ENCODE measurements at places on chromosomes 3 and 15.

DNA sequence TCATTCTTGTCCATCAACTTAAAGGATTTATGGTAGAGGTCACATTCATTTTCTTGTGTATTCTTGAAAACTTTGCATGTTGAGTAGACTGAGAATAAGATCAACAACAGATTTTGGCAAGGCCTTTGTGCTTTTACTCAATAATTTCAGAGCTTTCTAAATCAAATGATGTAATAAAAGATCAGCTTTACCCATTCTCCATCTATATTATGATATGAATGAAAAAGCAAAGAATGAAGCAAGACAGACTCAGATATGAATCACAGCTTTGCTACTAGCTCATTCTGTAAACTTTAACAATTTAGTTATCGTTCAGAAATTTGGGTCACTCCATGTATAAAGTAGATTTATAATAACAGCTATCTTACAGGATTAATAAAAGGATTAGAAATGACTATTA lies 275.8 kb upstream of the ARL6 start:
- no peak for DNase-seq

GRCh38 chr15:46848704-46849103 lies 868.6 kb upstream of the SEMA6D start:
- no peak for DNase-seq

DNA sequence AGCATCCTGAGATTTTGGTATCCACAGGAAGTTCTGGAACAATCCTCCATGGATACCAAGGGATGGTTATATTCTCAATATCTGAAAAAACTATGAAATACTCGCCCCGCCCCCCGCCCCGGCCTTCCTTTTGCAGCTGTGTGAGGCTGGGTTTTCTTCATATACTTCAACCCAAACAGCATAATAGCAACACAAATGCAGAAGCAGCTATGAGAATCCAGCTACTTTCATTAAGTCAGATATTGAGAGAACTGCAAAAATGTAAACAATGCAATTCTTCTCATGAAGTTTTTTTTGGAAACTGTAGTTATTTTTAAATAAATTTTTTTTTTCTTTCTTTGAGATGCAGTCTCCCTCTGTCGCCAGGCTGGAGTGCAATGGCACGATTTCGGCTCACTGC lies 10.9 kb upstream of the IDH2 start:
- no peak for DNase-seq

DNA sequence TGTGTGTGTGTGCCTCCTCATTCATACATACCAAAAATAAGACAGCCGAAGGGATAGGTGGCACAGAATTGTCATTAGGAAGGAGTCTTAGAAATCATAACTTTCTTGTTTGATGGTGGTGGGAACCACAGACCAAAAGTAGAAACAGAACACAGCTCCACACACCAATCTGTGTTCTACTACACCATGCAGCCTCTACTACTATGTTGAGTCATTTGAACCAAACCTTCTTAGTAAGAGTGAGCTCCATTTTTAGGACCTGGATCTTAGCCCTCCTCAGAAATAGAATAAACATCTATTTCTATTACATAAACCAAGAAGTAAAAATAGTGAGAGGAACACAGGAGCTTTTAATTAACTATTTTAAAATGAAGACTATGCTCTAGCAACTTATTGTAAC lies 27.9 kb upstream of the PLCH1 start:
- no peak for DNase-seq

GRCh38 chr3:109257269-109257668 lies 59.0 kb downstream of the DPPA2 start:
- no peak for DNase-seq

DNA sequence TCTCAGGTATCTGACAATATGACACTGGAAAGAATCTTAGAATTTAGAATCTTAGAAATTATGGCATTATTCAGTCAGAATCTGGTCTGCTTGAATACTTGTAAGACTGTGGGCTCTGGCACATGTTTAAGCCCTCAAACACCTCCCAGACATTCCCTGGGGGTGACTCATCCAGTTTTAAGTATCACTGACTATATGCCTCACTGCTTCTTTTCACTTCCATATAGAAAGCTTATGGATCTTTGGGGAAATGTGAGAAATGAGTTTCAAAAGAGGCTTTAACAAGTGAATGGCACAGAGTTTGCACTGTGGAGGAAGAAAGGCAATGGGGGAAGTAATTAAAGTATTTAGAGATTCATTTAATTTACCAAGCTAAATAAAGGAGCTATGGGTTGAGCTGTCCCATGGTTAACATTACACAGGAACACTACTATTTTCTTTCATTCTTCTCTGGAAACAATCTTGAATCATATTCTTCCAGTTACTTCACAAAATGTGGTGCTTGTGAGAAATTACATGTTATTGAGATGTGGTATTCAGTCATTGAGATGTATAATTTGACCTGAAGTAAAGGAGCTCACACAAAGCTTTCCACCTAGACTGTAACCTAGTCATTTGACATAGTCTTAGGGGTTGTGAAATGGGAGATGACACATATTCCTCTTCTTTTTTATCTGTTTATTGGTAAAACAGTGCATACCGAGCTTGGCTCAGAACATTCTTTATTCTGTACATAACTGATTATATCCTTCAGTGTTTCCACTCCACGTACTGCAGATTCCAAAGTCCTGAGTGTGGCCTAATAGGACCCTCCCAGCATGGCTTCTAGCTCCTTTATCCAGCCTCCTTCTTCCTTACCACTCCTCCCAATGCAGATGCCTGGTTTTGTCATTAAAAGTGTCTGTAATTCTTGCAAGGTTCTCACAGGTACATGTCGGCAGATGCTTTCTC lies 544.6 kb upstream of the NECTIN3 start:
- no peak for DNase-seq

GRCh38 chr3:110815008-110815583 lies 256.5 kb upstream of the NECTIN3 start:
- DNase-seq = no peak

DNA sequence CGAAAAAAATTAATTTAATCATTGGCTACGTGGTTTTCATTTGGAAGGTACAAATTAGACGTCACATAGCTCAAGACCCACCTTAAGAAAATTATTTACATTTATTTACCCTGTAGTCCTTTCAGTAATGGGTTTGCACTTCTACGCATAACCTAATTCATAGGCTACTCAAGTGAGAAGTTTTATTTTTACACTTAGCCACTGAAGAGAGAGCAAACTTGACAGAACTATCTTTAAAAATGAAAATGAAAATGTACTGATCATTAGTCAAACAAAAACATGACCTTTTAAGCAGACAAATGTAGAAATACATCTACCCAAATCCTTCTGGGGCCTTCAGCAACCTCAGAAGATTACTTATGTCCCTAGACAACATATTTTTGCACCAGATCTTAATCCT lies 269.4 kb upstream of the TTC14 start:
- no peak for DNase-seq

- no peak for DNase-seq
Measured at GRCh38 chr15:56734013-56734635, 815 bp upstream of the ZNF280D start.

GRCh38 chr15:90829942-90830440 lies 38.4 kb upstream of the FURIN start:
- DNase-seq = peak; percentile 40

DNA sequence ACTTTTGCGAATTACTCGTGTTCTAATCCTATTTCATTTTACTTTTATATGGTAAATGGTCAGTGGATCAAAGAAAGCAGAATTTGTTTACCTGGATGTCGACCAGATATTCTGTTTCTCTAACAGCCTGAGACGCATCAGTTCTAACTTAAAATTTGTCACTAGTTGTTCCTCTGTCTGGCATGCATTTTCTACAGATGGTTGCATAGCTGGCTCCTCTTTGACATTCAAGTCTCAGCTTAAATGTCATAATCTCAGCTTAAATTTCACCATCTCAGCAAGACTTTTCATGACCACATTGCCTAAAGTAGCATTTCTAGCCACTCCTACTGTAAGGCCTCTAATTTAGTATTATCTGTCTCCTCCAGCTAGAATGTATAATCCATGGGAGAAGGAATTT lies 609.3 kb downstream of the AGBL1 start:
- DNase-seq = no peak

GRCh38 chr15:31300208-31300661 lies 26.4 kb upstream of the KLF13 start:
- no peak for DNase-seq

DNA sequence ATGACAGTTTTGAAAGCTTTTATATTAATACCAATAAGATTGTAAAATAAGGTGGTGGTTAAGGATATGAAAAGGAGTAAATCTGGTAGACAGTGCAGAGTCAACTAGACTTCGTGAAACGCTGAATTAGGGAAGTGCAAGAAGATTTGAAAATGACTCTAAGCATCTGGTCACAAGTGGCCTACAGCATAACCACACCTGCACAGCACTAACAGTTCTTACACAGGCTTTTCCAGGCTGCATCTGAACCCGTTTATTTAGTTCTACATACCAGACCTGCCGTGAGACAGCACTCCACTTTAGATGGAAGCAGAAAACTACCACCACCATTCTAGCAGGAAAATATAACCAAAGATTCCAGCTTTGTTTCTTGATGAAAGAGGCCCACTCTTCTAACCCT lies 1.9 kb downstream of the DMXL2 start:
- no peak for DNase-seq

- no peak for DNase-seq
Measured at GRCh38 chr15:89168316-89168833, 53.0 kb downstream of the RLBP1 start.

DNA sequence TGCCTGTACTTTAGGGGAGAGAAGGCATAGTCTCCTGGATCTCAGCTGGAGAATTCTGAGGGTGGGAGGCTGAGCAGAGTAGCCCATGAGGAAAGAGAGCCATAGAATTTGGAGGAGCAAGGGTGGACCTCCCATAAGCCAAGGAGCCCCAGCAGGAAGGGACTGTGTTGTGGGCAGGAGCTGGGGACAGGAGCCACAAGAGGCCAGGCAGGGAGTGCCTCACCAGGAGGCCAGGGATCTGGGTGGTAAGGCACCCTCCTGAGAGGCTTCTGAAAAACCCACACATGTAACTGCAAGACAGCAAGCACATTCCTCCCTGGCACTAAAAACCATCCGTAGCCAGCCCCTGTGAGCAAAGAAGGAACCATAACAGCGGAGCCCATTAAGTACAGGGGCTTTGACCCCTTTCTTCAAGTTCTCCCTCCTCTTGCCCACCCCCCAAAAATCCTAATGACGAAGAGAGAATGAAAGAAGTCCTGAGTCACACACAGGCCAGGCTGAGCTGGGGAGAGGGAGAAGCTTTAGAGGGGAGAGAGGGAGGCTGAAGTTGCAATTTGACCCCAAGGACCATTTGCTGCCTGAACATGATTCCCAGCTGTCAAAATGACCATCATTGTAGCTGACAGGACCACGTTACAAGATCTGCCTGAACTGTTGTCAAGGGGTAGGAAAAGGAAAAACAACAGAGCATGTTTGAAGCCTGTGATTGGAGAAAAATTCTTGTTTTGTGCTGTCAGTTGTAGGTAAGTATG lies 82.6 kb downstream of the TRIM42 start:
- no peak for DNase-seq

GRCh38 chr3:128597900-128598299 lies 52.7 kb downstream of the RPN1 start:
- DNase-seq = no peak

DNA sequence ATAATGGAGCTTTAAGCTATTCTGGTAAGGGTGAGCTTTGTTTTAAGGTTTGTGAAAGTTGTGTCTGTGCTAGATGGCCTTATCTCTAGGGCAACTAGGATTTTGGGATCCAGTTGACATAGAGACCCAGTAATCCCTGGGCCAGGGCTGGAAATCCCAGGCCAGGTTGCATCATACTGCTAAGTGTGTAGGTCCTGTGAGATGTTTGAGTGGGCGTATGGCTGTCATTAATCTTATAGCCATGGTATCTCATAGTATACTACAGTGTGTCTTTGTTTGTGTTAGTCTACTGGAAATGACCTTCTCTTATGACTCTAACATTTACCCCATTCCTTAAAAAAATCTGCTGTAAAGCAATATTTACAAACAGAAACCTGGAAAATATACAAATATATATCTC lies 151.4 kb downstream of the CACNA2D3 start:
- no peak for DNase-seq

DNA sequence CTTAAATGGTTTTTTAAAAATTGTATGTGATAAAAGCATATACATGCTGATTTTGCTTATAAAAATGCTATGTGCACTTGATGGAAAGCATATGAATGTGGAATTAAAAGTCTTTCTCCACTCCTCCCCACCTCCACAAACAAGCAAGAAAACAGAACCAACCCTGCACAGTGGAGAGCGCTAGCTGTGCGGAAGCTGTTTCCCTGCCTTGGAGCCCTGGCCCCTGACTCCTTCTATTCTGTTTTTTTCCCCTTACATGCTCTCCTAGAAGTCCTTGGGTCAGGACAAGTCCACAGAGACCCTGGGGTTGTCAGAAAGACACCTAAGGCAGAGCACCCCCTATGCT lies 64.2 kb downstream of the BOC start:
- DNase-seq = no peak

DNA sequence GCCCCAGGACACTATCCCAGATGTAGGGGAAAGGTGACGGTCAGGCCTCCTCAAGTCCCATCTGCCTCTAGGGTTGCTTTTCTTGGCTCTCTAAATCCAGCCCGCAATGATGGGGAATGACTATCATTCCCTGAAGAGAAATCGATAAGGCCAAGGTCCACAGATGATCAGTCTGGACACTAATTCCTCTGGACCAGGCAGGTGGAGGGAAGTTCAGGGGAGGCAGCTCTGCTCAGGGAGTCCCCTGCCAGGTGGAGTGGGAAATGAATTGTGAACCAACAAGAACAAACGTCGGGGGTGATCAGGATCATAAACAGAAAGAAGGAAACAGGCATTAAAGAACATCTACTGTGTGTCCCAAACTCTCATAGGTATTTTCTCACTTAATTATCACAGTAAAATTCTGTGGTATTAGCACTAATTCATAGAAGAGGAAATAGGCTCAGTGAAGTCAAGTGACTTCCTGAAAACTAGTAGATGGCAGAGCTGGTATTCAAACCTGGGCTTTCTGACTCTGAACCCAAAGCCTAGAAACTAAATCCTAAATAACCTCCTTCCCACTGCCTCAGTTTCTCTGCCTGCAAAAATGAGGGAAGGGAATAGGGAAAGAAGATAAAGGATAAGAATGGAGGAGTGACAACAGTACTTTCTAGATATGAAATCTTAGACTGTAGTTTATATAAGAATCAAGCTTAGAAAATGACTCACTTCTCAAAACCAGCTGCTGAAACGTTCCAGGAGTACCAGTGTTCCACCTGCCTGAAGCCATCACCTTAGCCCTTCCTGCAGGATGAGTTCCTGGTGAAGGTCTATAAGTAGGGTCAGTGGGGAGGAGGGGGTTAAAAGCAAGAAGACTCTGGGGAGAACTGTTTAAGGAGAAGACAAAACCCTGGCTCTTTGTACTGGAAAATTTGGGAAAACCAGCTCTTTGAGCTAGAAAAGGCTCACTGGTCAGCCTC lies 7.5 kb downstream of the BMF start:
- DNase-seq = peak; percentile 32
